T1000 (cell line): ENCODE measurements at places on chromosomes 1 and 21.

DNA sequence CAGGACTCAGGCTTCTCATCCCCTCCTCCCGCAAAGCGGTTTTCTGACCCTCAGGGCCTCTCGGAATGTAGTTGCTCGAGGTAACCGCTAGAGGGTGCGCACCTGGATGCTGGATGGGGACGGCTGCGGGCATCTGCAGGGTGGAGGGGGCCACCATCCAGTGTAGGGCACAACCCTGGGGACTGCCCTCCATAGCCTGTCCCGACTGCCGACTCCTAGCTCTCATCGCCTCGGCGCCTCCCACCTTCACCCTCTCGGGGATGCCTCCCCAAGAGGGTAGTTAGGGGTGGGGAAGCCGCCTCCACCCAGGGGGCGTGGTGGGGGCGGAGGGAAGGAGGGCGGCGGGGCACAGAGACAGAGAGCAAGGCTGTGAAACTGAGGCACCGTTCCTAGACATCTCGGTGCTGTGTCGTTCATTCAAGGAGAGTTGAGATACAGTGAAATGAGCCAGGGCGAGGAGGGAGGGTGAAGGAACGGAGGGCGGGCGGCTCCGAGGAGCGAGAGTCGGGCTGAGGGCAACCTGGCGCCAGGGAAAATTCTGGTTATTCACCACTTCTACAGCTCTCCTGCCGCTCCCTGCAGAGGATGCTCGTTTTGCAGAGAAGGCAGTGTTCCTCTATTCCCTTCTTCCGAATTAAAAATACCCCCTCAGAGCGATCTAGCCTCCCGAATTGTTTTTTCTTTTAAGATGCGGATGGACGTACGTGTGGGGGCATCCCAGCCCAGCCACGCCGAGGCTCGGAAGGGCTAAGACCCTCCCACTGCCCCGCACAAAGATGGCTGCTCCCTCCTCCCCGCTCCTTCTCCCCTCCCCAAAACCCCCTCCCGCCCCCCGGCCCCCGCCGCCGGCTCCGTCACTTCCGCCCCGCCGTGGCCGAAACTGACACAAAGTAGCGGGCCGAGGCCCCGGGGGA is at the start of gene ATP8B2:
ATP8B2 (plus strand) TSS at position 857 of the 914 bp plus-strand sequence. CDS start 2,617 bp downstream, outside the sequence.
- peak; percentile 52 for DNase-seq

- DNase-seq = no peak
These were observed 62.8 kb downstream of the NRIP1 start for GRCh38 chr21:15001857-15002606.

- no peak for DNase-seq
These were observed 36.4 kb downstream of the ZNF684 start for GRCh38 chr1:40567825-40568224.

- no peak for DNase-seq
These were observed 56.4 kb downstream of the ADAMTS1 start for GRCh38 chr21:26788790-26789189.
